Caki2 (cell line): ENCODE measurements at places on chromosomes 5 and 9. TPM values are rescaled to one million over a fixed set of nuclear protein-coding genes. Genes with fewer than 3 reads are reported as not detected.

PHF24 gene
- 0.07 and 0.20 TPM in 2 replicates for total RNA-seq

ADAMTS2 gene
- total RNA-seq, result 4.1 and 5.0 TPM in 2 replicates

CBY3 gene
- total RNA-seq, result not detected in 2 replicates

ADAMTS16 gene
- total RNA-seq, result 13.8 and 15.6 TPM in 2 replicates

SEC24A gene
- 9.1 and 9.5 TPM in 2 replicates for total RNA-seq

GMCL2 gene
- not detected in 2 replicates for total RNA-seq

SNCB gene
- not detected in 2 replicates for total RNA-seq

DNM1 gene
- total RNA-seq, result 15.3 and 22.3 TPM in 2 replicates

CDKN2B gene
- not detected in 2 replicates for total RNA-seq

MCTP1 gene
- 34.4 and 42.4 TPM in 2 replicates for total RNA-seq

PLPP7 gene
- total RNA-seq, result 1.7 TPM in 1 of 2 replicates, not detected in the other

HAND1 gene
- not detected in 2 replicates for total RNA-seq

BARHL1 gene
- not detected in 2 replicates for total RNA-seq

OCLN gene
- 1.3 TPM in 1 of 2 replicates, not detected in the other for total RNA-seq

SERF1B gene
- total RNA-seq, result 15.7 and 21.4 TPM in 2 replicates

CENPH gene
- 58.3 and 75.7 TPM in 2 replicates for total RNA-seq

IRX2 gene
- not detected in 2 replicates for total RNA-seq

SPINK13 gene
- 0.14 and 1.3 TPM in 2 replicates for total RNA-seq

SHC3 gene
- total RNA-seq, result 0.09 and 1.0 TPM in 2 replicates

JAKMIP2 gene
- total RNA-seq, result 0.20 TPM in 1 of 2 replicates, not detected in the other

UBTD2 gene
- total RNA-seq, result 23.6 and 31.8 TPM in 2 replicates

KCNV2 gene
- total RNA-seq, result not detected in 2 replicates

FAM120AOS gene
- total RNA-seq, result 63.1 and 74.6 TPM in 2 replicates

IL9 gene
- not detected in 2 replicates for total RNA-seq

C9orf153 gene
- total RNA-seq, result not detected in 2 replicates

PDCD1LG2 gene
- total RNA-seq, result not detected in 2 replicates

SHOC1 gene
- total RNA-seq, result not detected in 2 replicates

PPP3R2 gene
- not detected in 2 replicates for total RNA-seq

C5orf24 gene
- total RNA-seq, result 9.7 and 18.5 TPM in 2 replicates

ANKS6 gene
- 60.9 and 106 TPM in 2 replicates for total RNA-seq

JAK2 gene
- 0.93 and 1.1 TPM in 2 replicates for total RNA-seq

SEMA6A gene
- total RNA-seq, result 0.32 and 2.2 TPM in 2 replicates

BAAT gene
- not detected in 2 replicates for total RNA-seq

GZMA gene
- total RNA-seq, result not detected in 2 replicates

GFI1B gene
- not detected in 2 replicates for total RNA-seq

SCGB3A2 gene
- not detected in 2 replicates for total RNA-seq

NRARP gene
- total RNA-seq, result 0.17 and 2.0 TPM in 2 replicates

SARDH gene
- total RNA-seq, result 7.6 and 13.0 TPM in 2 replicates

FAM78A gene
- 0.17 TPM in 1 of 2 replicates, not detected in the other for total RNA-seq

PDE8B gene
- total RNA-seq, result not detected in 2 replicates
